Central memory CD8-positive, alpha-beta T cell (primary cell): ENCODE measurements at places on chromosomes 16 and 17.
A peak's percentile ranks its signal among the peaks of the same experiment; 100 is the strongest.

GRCh38 chr17:6052926-6053325, 17.3 kb upstream of the WSCD1 start:
- no peak for DNase-seq

DNA sequence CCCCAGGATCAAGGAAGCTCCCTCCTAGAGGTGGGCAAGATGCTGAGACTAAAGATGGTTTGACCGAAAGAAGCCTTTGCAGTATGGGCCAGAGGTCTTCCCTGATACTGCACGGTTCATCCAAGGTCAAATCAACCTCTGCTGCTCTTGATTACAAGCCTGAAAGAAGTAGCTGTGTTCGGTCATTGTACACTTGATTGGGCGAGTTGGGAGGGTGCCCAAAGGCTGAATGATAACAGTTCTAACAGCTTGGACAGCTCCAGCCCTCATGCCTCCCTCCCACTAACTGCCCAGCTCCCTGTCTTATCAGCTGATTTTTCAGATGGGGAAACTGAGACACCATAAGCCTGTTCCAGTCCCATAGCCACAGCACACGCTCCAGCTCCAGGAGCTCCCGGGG, 42.8 kb downstream of the ABCC12 start:
- DNase-seq: no peak

- no peak for DNase-seq
Observed at GRCh38 chr16:67372664-67373063, 20.6 kb downstream of the TPPP3 start.

GRCh38 chr16:4028144-4028543, 88.1 kb downstream of the ADCY9 start:
- no peak for DNase-seq

DNA sequence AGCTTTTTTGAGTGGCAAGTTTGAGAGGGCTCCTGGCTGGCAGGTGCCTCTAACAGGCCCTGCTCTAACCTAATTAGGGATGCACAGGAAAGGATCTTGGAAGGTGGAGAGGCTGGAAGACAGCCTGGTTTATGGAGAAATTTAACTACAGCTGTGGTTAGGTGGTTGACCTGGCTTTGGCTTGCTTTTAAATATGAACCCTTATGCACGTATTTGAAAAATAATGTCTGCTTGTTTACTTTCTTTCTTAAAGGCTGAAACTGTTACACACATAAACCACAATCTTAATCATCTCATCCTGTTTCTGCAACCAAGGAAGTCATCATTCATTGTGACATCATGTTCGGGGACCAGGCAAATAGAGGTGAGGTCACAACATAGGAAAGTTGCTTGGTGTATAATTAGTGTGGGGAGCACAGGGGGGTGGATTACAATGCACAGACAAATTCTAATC, 23.1 kb upstream of the DHRS13 start:
- peak; percentile 64 for DNase-seq

DNA sequence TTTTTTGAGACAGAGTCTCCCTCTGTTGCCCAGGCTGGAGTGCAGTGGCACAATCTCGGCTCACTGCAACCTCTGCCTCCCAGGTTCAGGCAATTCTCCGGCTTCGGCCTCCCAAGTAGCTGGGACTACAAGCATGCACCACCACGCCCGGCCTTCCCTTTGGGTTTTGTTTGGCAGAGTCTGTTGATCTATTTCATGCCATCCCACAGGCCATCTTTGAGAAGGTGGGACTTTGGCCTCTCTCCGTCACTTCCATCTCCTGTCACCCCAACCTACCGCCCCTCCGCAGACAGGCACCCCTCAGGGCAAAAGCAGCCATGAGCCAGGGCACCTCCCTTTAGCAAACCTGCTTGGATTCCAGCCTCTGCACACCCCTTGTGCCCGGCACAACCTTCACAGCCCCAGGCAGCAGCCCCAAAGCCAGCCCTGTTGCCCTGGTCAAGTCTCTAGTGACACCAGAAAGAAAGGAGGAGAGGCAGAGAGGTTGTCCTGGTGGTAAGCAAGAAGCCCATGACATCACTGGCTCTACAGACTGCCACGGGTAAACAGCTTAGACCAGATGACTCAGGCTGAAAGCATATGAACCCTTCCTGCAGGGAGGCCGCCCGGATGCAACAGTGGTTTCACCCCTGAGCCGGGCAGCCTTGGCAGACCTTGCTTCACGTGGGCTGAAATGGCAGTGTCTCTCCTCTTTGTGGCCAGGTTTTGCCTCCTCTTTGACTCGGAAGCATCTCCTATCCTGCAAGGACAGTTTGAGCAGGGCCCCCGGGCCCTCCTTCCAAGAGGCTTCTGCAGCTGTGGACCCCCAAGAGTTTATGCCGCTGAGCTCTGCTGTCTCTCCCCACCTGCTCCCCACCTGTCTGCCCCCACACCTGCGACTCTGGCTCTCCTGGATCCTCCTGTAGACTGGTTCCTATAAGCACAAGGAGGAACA, 8.1 kb upstream of the TIMP2 start:
- DNase-seq: no peak

GRCh38 chr17:82287013-82287867, 13.7 kb upstream of the CSNK1D start:
- no peak for DNase-seq

- DNase-seq: no peak
Observed at GRCh38 chr17:45310380-45311324, 6.2 kb downstream of the MAP3K14 start.

GRCh38 chr16:57708168-57708567, 13.6 kb downstream of the DRC7 start:
- no peak for DNase-seq

- DNase-seq: no peak
Observed at GRCh38 chr17:57447357-57447989, 191.2 kb downstream of the MSI2 start.

DNA sequence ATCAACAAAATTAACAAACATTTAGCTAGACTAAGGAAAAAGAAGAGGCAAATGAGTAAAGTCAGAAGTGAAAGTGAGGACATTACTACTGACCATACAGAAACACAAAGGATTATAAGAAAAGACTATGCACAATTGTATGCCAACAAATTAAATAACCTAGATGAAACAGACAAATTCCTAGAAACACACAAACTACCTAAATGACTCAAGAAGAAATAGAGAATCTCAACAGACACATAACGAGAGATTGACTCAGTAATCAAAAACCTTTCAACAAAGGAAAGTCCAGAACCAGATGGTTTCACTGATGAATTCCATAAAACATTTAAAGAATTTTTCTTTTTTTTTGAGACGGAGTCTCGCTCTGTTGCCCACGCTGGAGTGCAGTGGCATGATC, 35.7 kb upstream of the MYLK3 start:
- no peak for DNase-seq

DNA sequence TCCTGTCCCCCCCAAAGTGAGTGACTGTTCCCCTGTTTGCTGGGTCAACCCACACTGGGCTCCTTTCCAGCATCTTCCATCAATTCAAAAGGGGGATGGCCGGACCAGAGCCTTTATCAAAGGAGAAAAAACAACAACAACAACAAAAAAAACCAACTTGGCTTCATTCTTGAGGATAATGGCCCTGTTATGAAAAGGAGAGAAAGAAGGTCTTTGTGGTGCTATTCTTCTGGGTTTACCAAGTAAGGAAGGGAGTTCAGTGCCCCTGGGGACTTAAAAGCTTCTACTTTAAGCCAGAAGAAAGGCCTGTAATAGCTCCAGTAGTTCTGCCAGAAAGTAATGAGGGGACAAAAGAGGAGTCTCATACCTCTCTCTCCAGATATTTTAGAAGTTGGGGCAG, 71.5 kb downstream of the RGS9 start:
- no peak for DNase-seq

DNA sequence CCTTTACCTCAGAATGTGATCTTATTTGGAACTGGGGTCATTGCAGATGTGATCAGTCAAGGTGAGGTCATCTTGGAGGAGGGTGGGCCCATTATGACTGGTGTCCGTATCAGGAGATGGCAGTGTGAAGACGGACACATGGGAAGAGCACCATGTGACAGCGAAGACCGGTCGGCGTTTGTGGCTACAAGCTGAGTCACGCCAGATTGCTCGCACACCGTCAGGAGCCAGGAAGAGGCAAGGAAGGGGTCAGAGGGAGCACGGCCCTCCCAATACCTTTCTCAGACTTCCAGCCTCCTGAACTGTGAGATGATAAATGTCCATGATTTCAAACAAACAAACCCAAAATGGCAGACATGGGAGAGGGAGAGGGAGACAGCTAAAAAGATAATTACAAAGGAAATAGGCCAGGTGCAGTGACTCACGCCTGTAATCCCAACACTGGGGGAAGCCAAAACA, 13.2 kb downstream of the STARD3 start:
- DNase-seq: no peak

GRCh38 chr17:19991252-19991885, 13.7 kb upstream of the AKAP10 start:
- DNase-seq: no peak

DNA sequence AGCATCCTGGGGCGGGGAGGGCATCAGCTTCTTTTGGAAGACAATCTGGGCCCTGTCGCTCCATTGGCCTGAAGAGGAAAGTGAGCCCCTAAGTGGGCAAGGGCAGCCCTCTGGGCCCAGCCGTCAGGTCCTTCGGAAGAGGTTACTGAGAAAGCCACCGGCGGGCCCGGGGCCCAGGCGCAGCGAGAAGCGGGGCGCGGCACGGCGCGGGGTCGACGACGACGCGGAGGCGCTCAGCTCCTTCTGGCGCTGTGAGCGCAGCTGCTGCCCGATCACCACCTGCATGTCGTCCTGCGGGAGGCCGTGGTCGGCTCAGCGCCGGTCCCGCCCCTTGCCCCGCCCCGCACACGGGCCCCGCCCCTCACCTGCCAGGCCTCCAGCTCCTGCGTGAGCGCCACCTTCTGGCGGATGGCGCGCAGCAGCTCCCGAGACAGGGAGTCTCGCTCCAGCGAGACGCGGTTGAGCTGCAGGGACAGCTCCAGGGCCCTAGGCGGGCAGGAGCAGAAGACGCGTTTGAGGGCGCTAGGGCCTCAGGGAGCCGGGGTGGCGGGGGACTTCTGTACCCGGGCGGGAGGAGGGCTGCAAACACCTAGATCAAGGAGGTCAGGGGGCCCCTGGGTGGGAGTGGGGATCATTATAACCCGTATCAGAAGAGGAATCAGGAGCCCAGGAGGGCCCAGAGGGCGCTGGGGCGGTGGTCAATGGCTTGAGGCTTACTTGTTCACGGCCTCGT, 4.3 kb downstream of the THOC6 start:
- DNase-seq: peak; percentile 76

- DNase-seq: peak; percentile 18
Observed at GRCh38 chr16:79261481-79261940, 339.0 kb downstream of the MAF start.

DNA sequence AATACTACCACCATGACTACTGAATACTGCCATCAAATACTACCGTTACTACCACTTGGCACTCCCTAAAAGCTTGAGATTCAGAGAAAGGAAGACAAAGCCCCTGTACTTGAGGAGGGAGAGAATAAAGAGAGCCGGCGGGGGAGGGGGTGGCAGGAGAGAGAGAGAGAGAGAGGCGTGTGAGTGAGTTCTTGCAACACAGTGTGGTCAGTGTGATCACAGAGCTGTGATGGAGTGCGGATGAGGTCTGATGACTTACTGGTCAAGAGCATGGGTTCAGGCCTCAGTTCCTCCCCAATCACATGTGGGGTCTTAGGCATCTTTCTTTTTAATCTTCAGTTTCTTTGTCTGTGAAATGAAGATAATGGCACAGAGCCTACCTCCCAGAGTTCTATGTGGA, 19.2 kb downstream of the PRKCB start:
- DNase-seq: no peak

- no peak for DNase-seq
Observed at GRCh38 chr16:16778332-16778731, 399.4 kb downstream of the NPIPA7 start.

DNA sequence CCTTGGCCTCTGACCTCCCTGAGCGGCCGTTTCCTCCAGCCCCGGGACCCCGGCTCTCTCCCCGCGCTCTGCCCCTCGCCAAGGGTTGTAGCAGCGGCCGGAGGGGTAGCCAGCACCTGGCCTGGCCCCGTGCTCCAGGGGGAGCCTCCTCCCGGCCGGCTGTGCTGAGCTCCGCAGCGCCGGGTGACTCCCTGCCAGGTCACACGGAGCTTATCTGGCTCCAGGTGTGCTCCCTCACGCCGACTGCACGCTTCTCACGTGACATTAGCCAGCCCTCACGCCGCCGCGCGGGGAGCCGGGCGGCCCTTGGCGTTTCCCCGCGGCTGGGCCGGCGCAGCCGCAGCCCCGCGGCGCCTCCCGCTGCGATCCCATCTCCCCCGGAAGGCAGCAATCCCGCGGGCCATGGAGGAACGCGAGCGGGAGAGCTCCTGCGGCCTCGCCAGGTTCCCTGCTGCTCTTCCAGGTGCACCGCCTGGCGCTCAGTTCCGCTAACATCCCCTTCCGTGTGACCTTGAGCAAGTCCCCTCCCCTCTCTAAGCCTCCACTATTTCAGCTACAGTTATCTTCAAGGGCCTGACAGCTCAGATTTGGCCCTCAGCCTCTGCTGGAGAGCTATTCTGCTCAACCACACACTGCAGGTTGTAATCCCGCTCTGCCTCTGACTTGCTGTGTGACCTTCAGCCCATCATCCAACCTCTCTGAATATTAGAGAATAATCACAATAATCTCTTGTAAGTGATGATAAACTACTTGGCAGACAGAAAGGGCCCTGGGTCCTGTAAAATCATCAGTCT, 3.4 kb downstream of the MYO18A start:
- DNase-seq: no peak

- no peak for DNase-seq
Observed at GRCh38 chr16:58541711-58542110, 26.4 kb downstream of the SETD6 start.

DNA sequence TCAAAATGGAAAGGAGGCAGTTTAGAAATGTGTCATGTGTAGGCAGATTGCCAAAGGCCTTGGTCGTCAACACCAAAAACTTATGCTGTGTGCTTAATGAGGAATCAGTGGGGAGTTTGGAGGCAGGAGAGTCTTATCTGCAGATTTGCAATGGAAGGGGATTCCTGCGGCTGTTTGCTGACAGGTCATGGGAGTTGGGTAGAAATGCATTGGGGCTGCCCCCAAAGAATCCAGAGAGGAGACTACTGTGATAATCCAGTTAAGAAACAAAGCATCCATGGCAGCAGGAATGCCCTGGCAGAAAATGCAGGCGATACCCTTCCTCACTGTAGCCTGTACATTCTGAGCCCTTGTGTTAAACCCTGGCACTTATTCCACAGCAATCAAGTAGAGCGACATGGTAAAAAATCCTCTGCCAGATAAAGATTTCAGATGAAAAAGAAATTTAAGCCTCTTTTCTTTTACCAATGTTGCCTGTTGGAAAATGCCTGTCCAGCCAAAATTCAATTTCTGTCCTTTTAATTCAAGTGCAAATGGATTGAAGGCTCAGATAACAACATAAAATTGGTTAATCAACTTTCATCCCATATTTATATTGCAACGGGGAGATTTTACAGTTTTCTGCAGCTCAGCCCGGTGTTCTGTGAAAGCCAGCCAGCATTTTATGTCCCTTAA, 491.0 kb upstream of the CDH5 start:
- no peak for DNase-seq
